RKO (cell line): ENCODE measurements at places on chromosomes 7 and 10.

DNA sequence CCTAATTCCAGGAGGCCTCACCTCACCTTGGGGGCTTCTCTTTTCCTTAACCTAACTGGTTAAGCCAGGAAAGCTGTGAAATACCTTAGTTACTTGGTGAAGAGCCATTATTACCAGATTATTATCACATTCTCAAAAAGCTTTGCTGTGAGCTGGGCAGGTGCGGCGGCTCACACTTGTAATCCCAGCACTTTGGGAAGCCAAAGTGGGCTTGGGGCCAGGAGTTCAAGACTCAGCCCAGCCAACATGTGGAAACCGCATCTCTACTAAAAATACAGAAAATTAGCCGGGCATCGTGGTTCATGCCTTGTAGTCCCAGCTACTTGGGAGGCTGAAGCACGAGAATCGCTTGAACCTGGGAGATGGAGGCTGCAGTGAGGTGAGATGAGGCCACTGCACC lies 102.4 kb upstream of the KLF6 start:
- DNase-seq: no peak

GRCh38 chr10:84098667-84099066 lies 40.6 kb upstream of the GHITM start:
- no peak for DNase-seq

- no peak for DNase-seq
These were observed 3.1 kb downstream of the FAM3C start for GRCh38 chr7:121393005-121393366.

DNA sequence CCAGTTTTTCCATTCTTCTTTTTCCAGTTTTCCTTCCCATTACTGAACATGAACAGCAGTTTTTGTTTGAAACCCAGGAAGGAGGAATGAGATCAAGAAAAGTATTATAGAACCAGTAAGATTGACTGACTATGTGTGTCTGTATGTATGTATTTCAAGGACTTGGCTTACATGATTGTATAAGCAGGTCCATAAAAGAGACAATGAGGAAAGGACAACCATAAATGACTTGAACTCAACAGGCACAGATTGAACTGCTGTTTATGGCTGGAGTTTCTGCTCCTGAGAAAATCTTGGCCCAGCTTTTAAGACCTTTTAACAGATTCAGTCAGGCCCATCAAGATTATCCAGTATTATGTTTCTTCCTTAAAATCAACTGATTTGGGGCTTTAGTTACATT lies 39.1 kb downstream of the TMEM106B start:
- no peak for DNase-seq

GRCh38 chr7:97075928-97076327 lies 41.6 kb upstream of the SDHAF3 start:
- DNase-seq: no peak

DNA sequence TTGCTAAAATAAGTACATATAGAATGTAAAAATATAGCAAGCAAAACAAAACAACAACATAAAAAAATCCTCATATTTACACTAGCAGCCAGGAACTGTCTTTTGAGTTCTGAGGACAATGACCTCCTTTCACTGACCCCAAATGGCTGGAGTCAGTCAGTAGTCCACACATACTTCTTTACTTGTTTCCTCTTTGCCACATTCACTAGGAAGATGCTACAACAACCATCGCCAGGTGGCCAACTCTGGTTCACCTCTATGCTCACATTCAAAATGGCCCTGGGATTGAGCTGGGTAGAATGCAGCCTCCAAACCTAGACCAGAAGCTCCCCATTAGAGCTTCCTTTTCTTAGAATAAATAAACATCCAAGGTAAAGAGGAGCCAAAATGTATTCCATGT lies 356.2 kb downstream of the PLXNA4 start:
- DNase-seq: no peak

- peak; percentile 7 for DNase-seq
These were observed 1.3 kb downstream of the VSIR start for GRCh38 chr10:71771821-71772617.
